ENCODE measurements at places on chromosomes 3 and 15. TPM values are rescaled to one million over a fixed set of nuclear protein-coding genes. Genes with fewer than 3 reads are reported as not detected.

DNA sequence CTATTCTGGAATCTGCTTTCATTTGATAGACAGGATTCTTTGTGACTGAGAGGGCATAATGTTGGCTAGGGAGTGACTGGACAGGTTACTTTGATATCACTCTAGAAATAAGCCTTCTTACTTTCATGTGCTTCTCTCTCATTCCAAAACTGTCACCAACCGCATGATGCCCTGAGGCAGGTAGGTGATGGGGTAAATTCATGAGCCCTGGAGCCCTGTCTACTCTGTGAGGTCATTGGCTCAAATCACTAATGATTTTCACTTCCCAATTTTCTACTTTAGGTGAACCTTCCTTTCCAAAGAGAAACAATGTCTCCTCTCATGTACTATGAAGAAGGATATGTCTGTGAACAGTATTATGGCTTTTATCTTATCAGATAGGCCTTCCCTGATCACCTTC, 596.7 kb downstream of the TUSC7 start:
- DNase-seq: no peak

DNA sequence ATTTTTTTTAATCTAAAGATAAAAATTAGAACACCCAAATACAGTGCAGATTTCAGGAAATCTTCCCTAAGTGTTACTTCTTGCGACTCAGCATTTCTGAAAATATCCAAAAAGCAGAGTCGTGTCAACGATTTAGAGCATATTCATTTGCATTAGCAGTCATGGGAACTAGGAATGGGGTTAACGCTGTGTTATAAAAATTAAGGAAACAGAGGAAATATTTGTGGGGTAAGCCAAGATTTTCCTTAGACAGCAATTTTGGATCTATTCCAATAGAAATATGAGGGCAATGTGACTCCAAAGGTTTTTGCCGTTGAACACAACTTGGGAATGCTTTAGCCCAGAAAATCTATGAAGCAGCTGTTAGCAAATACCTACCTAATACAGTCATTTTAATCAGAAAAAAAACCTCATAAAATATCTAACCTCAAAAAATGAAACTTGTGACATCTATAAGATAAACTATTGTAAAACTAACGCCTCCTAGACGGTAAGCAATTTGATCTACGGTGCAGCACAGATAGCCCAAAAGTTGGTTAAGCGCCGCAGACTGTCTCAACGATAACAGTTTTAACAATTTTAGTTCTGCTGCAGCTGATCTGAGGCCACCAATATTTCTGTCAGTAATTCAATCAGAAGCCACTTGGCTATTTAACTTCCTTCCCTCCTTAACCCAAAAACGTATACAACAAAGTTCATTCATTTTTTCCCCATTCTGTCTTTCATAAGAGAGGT, 5.8 kb upstream of the ATP11B start:
- DNase-seq: no peak

GRCh38 chr15:38862099-38862498, 297.5 kb upstream of the RASGRP1 start:
- no peak for DNase-seq

GPR62 gene
- 0.16 TPM for total RNA-seq

SLC22A14 gene
- total RNA-seq: 0.24 TPM

PRR20G gene
- not detected for total RNA-seq

DNA sequence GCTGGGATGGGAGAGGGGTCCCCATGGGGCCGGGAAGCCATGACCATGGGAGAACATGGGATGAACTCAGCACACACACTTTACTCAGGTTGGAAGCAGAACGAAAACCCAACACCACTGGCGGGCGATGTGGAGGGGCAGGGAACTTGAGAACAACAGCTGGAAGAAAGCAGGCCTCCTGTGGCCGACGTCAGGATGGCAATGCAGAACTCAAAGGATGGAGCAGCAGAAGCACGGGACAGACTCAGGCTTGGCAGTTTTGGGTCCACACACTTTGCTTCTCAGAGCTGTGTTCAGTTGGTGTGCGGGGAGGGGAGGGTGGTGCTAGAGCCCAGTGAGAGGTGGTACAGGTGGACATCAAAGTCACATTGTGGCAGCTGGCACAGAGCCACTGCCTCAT, 80.7 kb downstream of the SEC22A start:
- DNase-seq: peak; percentile 63

TEX55 gene
- total RNA-seq: not detected

GATA2 gene
- 15.6 TPM for total RNA-seq

ANKRD34C gene
- total RNA-seq: 0.78 TPM

DNA sequence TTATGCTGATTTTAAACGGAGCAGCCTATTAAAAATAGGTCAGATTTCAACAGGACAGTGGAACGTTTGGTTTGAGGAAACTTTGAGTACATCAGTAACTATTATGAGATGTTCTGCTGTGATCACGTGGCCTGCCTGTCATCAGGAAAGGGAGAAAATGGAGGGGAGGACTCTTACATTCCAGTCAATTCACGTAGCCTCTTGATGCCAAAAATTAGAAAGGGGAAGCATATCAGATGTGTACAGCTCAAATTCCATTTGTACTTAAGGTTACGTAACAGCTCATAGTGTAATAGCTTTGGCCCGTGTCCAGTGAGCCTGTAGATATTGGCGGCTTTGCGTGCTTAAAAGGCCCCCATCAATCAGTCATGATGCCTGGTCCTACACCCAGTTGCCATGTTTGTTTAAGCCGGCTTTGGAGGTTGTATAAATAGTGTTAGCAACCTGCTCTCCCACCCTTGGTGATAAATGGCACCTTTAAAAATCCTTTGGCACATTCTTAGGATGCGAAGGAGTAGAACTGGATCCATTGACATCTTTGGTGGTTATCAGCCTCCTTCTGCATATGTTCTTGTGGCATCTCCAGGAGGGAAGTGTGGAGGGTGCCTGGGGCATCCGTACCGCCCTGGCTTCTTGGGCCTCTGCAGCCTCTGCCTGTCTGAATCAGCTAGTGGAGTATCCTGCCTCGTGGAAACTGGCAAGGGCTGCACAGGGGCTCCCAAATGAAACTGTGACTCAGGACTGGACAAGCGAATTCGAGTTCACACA, 163.9 kb downstream of the THSD4 start:
- no peak for DNase-seq

SLC24A5 gene
- not detected for total RNA-seq

GRCh38 chr3:8643693-8644365, 769 bp downstream of the SSUH2 start:
- no peak for DNase-seq

- DNase-seq: no peak
Measured at GRCh38 chr3:152097770-152098169, 171.0 kb upstream of the MBNL1 start.

DNA sequence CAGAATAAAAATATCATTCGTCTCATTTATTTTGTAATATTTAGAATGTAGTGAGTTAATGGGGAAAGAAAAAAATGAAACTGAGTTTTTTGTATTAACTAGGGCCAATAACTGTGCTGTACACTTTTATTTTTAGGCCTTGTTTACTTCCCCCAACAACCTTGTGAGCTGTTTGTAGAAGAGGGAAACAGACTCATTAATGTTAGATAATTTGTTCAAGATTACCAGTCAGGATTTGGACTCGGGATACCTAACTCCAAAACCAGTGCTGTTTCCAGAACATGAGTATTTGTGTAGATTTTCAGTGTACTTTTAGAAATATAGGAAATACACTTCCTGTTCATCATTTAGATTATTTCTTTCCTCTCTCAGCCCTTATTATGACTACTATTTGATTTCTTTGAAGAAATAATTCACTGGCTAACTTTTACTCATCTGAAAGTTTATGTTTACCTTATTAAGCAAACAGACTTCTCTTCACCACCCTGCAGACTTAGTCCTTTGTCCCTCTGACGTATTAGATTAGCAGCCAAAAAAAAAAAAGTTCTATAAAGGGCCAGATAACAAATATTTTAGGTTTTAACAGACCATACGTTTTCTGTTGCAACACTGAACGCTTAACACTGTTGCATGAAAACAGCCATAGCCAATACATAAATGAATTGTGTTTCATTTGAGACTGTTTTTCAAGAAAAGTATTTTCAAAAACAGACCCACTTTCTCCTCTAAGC, 192.5 kb upstream of the CGNL1 start:
- DNase-seq: no peak

- DNase-seq: no peak
Measured at GRCh38 chr3:12473511-12473910, 10.8 kb upstream of the TSEN2 start.

DNA sequence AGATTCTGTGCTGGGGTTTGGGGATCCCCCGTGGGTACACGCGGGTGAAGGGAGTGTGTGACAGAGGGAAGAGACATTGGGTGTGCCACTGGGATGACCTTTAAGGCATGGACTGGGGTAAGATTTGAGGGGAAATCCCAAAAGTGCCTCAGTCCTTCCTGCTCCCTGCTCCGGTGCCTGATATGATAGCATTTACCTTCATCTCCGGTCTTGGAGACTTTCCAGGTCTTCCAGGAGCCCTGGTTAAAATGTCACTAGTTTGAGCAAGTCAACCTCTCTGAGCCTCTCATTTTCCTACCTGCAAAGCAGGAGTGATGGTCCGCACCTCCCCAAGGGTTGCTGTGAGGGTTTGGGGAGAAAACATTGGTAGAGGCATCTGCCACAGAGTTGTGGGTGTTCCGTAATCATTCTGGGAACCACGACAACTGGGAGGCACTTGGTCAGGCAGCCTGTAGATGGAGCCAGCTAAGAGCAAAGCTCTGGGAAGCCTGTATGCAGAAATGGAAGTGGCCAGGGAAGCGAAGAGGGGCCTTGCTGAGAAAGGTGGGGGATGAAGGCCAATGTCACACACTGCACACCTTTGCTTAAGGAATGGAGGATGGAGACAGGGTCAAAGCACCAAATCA, 33.9 kb upstream of the KIF23 start:
- no peak for DNase-seq

SLC22A13 gene
- total RNA-seq: 0.22 TPM

Data from cardiac septum (tissue), 1 donor.